Fibroblast of the conjunctiva (primary cell): ENCODE measurements at places on chromosomes 5 and 9.

GRCh38 chr9:113511047-113511521 is 47.6 kb downstream of the RGS3 start:
- DNase-seq, result no peak

DNA sequence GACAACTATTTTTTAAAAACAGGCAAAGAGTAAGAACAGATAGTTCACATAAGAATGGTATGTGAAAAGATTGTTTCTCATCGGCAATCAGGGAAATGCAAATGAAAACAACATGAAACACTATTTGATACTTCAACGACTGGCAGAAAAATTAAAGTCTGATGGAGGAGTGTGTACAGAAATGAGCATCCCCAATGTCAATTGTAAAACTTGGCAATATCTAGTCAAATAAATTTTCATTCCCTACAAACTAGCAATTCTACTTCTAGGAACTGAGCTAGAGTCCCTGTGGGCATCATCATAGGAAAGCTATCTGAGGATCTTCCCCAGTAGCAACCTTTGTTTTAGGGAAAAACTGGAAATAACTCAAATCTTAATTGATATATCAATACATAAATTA is 29.0 kb upstream of the MAP3K1 start:
- DNase-seq, result no peak

DNA sequence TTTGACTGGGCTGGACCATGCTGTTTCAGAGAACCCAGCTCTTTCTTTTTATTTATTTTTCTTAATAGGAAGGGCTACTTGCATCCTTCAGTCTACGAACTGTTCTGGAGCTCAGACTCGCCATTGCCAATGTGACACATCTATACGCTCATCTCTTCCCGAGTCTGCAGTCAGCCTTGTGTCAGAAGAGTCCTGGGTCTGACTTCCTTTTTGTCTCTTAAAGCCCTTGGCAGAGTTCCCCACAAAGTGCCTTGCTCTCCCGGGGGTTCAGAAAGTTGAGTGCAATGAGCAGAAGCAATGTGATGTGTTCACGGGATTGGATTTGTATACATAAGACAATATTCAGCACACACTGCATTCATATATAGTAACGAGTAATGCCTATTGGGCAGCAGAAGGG is 140.4 kb downstream of the ATPSCKMT start:
- no peak for DNase-seq

- no peak for DNase-seq
Measured at GRCh38 chr5:89300426-89300970, 417.5 kb upstream of the MEF2C start.

- DNase-seq, result no peak
Measured at GRCh38 chr9:100990605-100991381, 37.7 kb upstream of the PLPPR1 start.

GRCh38 chr5:152185547-152186245 is 219.4 kb downstream of the NMUR2 start:
- DNase-seq, result no peak

GRCh38 chr9:126334721-126335621 is 8.3 kb downstream of the MVB12B start:
- DNase-seq, result no peak

GRCh38 chr5:179605026-179605833 is 18.2 kb downstream of the HNRNPH1 start:
- DNase-seq, result peak; percentile 53

GRCh38 chr5:60257596-60258271 is 364.2 kb upstream of the PDE4D start:
- peak; percentile 3 for DNase-seq

- DNase-seq, result no peak
Measured at GRCh38 chr5:116058346-116058936, 26.2 kb downstream of the ARL14EPL start.

DNA sequence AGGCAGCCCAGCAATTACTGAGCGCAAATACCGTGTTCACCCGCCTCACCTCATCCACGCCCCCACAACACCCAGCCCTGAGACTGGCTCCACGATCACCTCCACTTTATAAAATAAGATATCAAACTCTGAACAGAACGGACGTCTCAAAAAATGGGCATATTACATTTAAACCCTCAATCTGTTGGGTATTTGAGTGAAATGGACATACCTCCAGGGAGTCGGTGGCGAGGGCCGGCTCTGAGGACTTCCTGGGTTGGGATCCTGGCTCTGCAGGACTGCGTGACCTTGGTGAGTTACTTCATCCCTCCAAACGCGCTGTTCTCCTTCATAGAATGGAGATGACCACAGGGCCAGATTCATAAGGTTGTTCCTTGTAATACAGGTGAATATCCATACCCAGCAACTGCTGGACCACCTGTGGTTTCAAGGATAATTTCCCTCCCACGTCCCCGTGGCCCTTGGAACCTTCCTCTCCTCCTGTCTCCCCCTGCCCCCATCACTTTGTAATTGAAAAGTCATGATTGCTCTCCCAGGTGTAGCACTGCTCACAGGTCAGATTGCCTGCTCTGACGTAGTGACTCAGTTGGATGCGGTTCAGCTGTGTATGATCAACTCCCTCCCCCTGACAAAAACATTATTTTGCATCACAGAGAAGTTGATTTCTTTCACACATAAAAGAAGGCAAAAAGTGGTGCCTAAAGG is 135.6 kb downstream of the KCNIP1 start:
- DNase-seq, result no peak

DNA sequence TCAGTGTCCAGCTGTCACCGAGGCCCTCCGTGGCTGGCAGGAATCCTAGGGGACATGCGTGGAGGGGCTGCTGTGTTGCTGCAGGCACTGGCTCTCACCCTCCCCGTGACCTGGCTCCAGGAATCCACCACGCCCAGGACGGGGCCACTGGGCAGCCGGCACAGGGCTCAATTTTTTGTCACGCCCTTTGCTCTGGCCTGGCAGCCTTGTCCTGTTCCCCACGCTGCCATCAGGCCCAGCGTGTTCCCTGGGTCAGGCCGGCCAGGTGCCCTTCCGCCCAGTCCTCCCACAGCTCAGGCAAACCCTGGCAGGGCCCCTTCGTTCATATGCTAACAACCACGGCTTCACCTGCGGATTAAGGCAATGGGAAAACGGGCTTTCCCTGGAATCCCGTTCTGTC is 37.3 kb downstream of the PROP1 start:
- no peak for DNase-seq

DNA sequence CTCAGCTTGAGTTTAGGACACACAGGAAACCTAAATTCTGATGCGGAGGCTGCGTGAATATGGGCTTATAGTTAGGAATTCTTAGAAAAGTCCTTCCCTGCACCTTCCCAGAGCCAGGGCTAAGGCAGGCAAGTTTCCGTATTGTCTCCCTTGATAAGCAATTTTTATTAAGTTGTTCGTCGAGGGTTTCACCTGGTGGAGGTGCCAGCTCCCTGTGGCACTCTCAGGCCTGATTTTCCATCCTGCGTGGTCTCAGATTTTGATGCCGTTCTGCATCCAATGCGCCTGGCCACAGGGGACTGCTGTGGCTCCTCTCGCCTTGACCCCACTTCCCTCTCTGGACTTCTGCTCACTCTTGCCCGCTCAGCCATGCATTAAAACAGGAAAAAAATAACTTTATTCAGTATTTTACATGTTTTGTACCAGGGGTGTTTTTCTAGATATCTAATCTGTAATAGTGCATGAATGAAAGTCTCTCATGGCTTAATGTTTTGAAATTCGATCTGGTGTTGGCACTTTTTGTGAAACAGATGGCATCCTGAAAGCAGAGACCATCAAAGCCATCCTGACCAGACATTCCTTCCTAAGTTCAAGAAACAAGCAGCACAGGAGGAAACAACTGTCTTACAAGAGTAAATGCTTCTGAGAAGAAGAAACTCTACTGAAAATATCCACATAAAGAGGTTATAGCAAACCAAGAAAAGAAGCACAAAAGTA is 50.7 kb downstream of the TRIP13 start:
- DNase-seq, result no peak

- DNase-seq, result no peak
Measured at GRCh38 chr9:739362-739761, 102.1 kb upstream of the DMRT1 start.

DNA sequence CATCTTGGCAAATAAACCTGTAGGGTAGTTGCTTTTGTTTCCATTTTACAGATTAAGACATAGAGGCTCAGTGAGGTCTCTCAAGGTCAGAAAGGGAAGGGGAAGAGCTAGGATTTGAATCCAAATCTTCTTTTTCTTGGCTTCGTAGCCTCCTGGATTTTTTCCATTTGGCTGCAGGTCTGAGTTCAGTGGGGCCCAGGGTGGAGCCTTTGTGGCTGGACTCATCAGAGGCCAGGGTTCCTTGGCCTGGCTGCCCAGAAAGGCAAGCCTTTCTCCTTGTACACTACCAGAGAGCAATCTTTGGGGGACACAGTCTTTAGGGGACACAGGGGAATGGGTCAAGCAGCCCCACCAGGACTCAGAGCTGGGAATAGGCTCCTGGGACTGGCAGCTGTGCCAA is 10.5 kb upstream of the TRAF1 start:
- DNase-seq, result peak; percentile 51

DNA sequence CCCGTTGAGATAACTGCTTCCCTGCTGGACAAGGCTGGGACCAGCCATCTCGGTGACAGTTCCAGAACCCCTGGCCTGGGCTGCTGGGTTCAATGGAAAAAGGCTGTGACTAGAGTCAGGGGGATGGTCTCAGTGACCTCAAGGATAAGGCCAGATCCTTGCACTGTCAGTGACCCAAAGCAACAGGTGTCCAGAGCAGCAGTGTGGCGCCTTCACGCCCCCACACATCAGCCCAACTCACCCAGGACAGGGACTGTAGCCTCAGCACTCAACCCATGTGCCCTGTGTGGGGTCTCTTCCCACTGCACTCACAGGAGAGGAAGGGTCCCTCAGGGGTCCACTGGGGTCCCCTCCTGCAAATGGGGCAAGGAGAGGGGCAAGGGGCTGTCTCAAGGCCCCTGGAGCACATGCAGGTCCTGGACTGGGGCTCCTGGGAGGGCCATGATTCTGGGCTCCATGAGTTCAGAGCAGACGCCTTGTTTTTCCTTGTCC is 698 bp upstream of the LCN2 start:
- DNase-seq, result no peak

- no peak for DNase-seq
Measured at GRCh38 chr5:141914199-141914743, 9.4 kb upstream of the DELE1 start.

GRCh38 chr9:122075135-122076030 is 17.7 kb downstream of the TTLL11 start:
- DNase-seq, result no peak

DNA sequence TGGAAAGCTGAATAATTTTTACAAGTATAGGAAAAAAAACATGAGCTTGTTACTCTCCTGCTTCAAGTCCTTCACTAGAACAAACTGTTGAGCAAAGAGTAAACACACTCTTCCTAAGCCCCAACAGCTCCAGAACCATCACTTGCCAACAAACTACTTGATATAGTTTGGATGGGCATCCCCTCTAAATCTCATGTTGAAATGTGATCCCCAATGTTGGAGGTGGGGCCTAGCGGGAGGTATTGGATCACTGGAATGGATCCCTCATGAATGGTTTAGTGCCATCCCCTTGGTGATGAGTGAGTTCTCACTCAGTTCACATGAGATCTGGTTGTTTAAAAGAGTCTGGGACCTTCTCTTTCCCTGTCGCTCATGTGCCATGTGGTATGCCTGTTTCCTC is 82.8 kb downstream of the PLPP1 start:
- no peak for DNase-seq

DNA sequence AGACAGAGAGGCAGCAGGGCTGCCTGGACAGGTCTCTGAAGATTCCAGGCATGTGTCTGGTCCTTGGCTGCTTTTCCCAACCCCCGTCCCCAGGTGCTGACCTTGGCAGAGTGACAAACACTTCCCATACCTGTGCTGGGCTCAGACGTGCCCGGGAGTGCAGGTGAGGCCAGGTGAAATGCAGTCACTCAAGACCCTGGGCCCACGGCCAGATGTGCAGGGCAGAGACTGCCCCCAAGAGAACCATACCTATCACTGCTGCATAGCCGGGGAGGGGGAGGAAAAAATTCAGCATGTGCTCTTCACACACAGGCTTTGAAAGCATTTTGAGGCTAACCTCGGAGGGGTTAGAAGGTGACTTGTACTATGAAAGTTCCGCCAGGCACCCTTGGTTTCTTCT is 22.6 kb downstream of the CCNJL start:
- no peak for DNase-seq

- DNase-seq, result no peak
Measured at GRCh38 chr5:7650755-7651154, 200.2 kb downstream of the CFAP90 start.

DNA sequence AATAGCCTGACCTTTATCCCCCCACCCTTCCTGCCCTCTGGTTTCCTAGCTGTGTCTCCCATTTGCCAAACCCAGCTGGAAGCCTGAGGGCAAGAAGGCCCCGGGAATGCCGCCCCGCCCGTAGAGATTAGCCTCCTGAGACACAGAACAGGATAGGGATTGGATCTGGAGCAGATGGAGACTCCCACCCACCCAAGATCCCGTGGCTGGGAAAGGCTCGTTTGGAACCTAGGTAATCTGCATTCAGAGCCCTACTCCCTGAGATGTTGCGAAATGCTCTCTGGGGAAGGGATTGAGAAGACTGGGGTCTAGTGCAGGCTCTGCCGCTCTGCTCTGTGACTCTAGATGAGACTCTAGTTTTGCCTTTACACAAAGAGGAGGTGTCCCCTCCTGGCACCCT is 10.9 kb downstream of the AQP3 start:
- no peak for DNase-seq

GRCh38 chr5:57658018-57658417 is 175.4 kb upstream of the ACTBL2 start:
- DNase-seq, result no peak

DNA sequence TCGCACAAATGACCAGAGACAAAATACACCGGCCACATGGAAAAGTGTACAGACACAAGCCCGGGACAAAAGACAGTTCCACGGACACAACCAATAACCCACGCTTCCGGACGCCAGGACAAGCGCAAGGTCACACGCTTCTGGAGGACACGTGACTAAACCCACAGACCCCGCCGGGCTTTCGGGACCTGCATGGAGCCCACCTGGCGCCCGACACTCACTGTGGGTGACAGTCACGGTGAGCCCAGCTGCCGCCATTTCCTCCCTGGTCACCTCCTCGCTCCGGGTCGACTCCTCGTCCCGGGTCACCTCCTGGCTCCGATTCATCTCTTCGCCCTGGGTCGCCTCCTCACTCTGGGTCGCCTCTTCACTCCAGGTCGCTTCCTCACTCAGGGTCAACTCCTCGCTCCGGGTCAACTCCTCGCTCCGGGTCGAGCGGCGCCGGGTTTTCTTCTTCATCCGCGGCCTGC is 470 bp downstream of the BAG1 start:
- no peak for DNase-seq

DNA sequence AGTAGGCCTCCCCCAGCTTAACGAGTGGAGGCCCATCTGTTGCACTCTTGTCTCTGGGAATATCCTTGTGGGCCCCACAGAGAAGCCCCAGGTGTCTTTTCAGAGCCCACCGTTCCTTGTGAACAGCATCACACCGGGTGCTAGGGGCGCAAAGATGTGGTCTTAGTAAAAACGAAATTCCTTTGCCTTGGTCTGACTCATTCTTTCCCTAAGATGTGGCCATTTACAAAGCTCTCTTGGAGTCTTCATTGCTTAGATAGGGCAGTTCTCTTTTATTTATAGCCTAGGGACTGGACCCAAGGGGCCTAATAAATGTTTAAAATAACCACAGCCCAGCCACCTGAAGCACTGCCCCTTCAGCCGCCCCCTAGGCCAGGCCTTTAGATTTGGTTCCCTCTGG is 52.8 kb upstream of the RPL26L1 start:
- DNase-seq, result no peak
